ENCODE measurements at places on chromosomes 4 and X. TPM values are rescaled to one million over a fixed set of nuclear protein-coding genes. Genes with fewer than 3 reads are reported as not detected.

GRCh38 chr4:161404346-161405110 is 759.3 kb downstream of the FSTL5 start:
- no peaks in the 10 kb centered on the region for H3K36me3 ChIP-seq
- no peak overlapping the region for H3K4me3 ChIP-seq
- no peak for DNase-seq

DNA sequence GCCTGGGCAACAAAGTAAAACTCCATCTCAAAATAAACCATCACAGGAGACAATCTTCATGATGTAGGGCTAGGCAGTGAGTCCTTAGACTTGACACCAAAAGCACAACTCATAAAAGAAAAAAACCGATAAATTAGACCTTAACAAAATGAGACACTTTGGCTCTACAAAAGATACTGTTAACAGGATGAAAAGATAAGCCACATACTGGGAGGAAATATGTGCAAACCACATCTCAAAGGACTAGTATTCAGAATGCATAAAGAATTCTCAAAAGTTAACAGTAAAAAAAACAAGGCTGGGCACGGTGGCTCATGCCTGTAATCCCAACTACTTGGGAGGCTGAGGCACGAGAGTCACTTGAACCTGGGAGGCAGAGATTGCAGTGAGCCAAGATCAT is 13.2 kb downstream of the EFHC2 start:
- H3K27me3 ChIP-seq = no peaks in the 10 kb centered on the region
- peaks cover 52% of the 10 kb centered on the region for H3K4me1 ChIP-seq
- peak overlapping the region; percentile 73 for H3K4me3 ChIP-seq
- H3K36me3 ChIP-seq = no peaks in the 10 kb centered on the region

DNA sequence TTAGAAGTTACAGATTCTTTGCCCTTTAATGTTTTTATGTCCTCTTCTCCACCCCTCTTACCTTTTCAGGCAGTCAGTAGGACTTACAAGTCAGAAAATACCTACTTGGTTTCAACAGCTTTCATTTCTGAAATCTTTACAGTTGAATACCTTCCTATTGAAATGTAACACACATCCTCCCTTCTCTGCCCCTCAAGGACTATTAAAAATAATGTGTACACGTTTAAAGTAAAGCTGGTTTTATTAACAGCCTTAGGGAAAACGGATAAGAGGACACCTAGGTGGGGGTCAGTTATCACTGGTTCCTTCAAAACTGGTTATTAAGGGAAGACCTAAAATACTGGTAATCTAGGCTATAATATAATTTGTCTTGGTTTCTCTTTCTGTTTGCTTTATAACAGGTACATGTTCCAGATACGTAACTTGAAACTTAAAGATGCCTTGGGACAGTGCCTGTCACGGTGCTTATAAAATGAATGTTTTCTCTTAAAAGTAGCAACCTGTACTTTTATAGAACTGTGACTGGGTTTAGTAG is 1.8 kb downstream of the CCSER1 start:
- H3K4me1 ChIP-seq = peaks cover 28% of the 10 kb centered on the region
- DNase-seq = no peak
- H3K27me3 ChIP-seq = peaks cover 7% of the 10 kb centered on the region
- H3K4me3 ChIP-seq = peak overlapping the region; percentile 72

GRCh38 chrX:148958901-148959300 is 458.5 kb downstream of the AFF2 start:
- DNase-seq = no peak
- no peaks in the 10 kb centered on the region for H3K4me1 ChIP-seq
- H3K27ac ChIP-seq = no peak overlapping the region
- H3K4me3 ChIP-seq = no peak overlapping the region

DNA sequence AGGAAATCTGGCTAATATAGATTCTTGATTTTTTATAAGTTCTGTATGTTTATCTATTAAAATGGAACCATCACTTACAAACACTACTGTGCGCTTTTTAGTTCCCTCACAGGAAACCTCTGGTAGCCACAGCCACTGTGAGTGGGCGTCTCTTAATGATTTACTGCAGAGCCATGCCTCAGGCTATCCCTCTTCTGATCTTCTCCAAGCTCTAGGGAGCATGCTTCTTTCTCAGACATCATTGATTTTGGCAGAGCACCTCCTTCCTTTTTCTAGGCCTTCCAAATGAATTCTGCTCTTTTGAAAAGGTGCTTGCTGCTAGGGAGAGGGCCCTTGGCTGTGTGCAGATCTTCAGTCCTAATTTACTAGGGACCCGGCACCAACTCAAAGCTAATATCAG is 61.1 kb upstream of the STS start:
- no peaks in the 10 kb centered on the region for H3K36me3 ChIP-seq
- peaks cover 91% of the 10 kb centered on the region for H3K4me1 ChIP-seq
- H3K27ac ChIP-seq = peak overlapping the region; percentile 71
- H3K27me3 ChIP-seq = peaks cover 6% of the 10 kb centered on the region

GRCh38 chrX:147763131-147763530 is 148.6 kb upstream of the FMR1 start:
- DNase-seq = no peak
- H3K27me3 ChIP-seq = peaks cover 2% of the 10 kb centered on the region
- no peak overlapping the region for H3K4me3 ChIP-seq
- H3K36me3 ChIP-seq = no peaks in the 10 kb centered on the region

- no peaks in the 10 kb centered on the region for H3K36me3 ChIP-seq
- DNase-seq = no peak
- no peak overlapping the region for H3K4me3 ChIP-seq
- H3K4me1 ChIP-seq = peaks cover 9% of the 10 kb centered on the region
- no peaks in the 10 kb centered on the region for H3K27me3 ChIP-seq
- no peak overlapping the region for H3K27ac ChIP-seq
These were observed 63.1 kb downstream of the ATP11C start for GRCh38 chrX:139869796-139870195.

Gene GYPA
- not detected for polyA plus RNA-seq

Gene TCEAL2
- not detected for polyA plus RNA-seq
